ENCODE measurements at places on chromosomes 6 and 20.

GRCh38 chr20:3204124-3204794 lies at the start of gene DDRGK1:
DDRGK1 (minus strand) TSS chr20:3204682; CDS start chr20:3204627, 55 bp downstream.
- peak; percentile 83 for DNase-seq

DNA sequence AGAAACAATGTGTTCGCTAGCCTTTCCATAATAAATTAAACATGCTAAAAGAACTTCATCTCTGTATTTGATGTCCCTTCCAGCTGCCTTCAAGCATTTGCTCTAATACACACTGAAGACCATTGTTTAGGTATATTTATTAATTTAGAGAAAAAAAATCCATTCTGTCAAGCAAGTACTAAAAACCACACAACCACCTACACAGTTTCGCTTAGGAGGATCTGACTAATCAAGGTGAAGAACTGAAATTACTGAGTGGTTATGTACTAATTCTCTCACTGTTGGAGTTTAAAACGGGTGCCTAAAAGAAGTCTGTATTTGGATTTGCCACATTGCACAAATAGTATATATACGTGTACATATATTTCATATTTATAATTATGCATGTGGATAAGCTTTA lies 58.9 kb downstream of the GMDS start:
- DNase-seq: no peak

GRCh38 chr20:34075647-34076046 lies 36.4 kb downstream of the EIF2S2 start:
- no peak for DNase-seq

DNA sequence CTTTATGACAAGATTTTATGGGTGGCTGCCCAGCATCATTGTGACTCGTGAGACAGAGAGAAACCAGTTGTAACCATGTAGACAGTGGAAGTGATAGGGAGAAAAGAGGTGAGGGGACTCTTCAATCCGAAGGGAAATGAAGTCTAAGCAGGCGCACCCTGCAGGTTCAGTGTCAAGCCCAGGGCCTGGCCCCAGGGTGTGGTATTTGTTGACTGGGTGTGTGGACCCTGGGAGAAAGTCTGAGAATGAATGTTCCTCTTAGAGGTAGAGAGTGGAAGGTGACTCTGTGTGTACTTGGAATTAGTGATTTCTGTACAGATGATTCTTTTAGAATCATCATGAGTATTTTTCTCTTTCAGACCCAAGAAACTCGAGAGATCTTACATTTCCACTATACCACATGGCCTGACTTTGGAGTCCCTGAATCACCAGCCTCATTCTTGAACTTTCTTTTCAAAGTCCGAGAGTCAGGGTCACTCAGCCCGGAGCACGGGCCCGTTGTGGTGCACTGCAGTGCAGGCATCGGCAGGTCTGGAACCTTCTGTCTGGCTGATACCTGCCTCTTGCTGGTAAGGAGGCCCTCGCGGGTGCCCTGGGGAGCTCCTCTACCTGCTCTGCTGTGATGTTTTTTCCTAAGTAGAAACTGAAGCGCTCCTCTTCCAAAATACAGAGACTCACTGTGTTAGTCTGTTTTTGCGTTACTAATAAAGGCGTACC lies 68.0 kb downstream of the PTPN1 start:
- DNase-seq: no peak

DNA sequence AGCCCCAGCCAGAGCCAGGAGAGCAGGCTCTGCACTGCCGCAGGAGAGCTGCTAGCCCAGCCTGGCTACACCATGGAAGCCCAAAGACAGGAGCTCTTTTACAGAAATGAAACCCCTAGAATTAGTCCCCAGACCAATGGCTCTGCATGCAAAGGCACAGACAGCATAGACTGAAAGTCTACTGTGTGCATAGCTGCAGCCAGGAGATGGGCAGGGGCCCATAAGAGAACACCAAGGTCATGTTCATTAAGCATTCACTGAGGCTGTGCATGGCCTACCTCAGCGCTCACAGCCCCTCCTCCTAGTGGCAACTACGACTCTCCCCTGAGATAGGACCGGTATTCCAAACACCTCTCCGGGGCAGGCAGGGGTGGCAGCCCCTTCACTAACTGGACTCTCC lies 34.9 kb downstream of the SNX5 start:
- no peak for DNase-seq

GRCh38 chr20:11564491-11564890 lies 353.2 kb upstream of the BTBD3 start:
- DNase-seq: no peak

- no peak for DNase-seq
Observed at GRCh38 chr20:33612001-33612400, 50.1 kb upstream of the C20orf144 start.

GRCh38 chr6:40915165-40915564 lies 123.9 kb downstream of the UNC5CL start:
- DNase-seq: no peak

GRCh38 chr6:157864185-157864761 lies 41.2 kb downstream of the SNX9 start:
- DNase-seq: no peak

- DNase-seq: peak; percentile 26
Observed at GRCh38 chr20:25090492-25091429, 8.8 kb upstream of the VSX1 start.

DNA sequence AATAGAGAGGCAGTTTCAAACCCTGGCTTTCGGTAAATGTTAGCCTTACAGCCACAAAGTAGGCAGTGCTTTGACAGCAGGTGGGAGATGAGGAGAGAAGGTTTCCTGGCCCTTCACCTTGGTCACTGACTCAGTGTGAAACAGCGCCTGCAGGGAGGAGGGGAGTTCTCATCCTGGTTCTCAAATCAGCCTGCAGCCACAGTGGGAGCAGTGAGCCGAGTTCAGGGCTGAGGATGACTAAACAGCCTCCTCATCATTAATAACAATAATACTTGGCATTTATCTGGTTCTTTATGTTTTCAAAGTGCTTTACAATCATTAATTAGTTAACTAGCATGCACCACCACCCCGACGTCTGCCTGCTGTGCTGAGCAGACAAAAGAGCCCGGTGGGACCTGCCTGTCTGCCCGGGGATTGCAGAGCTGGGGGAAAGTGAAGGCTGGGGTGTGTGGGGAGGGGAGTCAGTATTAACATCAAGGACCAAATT lies 59.6 kb downstream of the PRDM1 start:
- no peak for DNase-seq

- no peak for DNase-seq
Observed at GRCh38 chr20:8755340-8756118, 313.4 kb upstream of the PLCB4 start.

DNA sequence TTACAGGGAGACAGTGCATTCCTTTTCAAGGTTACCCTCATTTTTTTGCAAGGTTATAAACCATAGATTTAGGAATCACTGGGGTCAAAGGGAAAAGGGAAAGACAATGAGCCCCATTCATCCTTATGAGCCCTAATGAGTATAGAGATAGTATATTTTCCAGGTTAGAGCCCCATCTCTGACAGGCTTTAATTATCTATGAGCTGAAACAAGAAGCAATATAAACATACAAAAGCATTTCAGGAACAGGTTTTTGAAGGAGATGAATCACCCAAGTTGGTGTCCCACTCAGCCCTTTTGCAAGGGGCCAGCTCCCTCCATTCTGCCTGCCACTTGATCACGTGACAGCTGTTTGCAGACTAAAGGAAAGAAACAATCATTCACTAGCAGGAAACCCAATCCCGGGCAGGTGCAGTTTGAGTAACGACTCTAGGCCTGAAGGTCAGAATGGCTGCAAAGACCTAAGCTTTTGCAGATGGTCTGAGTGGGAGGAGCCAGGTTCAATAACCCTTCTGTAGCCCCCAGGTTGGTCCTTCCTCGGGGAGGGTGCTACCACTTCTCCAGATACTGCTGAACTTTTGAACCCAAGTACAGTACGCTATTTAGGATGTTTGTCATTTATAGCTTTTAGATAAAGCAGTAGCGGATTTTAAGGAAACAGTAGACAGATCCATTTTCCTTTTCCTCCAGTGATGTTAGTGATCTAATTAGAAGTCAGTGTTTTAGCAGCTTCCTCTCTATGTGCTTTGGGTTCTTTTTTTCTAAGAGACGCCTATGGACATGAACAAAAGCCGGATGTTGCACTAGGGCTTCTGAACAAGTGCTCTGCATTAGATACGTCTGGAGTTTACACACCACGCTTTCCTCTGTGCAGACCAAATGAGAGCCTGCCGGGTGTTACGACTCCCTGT lies 253.2 kb downstream of the SOX4 start:
- no peak for DNase-seq

DNA sequence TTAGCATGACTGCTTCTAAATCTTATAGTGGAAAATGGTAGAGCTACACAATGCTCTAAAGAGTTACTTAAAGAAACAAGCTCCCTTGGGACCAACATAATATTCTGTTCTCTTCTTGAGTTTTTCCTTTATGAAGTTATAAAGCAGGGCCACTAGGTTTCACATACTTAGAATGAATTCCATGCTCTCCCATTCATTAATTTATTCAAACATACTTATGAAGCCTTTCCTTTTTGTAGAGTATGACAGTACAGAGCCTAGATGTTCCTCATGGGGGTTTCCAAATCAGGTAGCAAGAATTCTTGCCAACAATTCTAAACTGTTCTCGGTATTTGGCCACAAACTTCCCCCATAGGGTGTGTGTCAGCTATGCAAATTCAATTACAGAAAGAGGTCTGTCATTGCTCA lies 20.6 kb upstream of the FABP7 start:
- no peak for DNase-seq

GRCh38 chr20:3826420-3826819 lies 6.1 kb downstream of the AP5S1 start:
- DNase-seq: no peak

GRCh38 chr6:44266347-44266746 lies 996 bp upstream of the NFKBIE start:
- no peak for DNase-seq

GRCh38 chr6:169490830-169491229 lies 211.0 kb downstream of the WDR27 start:
- no peak for DNase-seq

DNA sequence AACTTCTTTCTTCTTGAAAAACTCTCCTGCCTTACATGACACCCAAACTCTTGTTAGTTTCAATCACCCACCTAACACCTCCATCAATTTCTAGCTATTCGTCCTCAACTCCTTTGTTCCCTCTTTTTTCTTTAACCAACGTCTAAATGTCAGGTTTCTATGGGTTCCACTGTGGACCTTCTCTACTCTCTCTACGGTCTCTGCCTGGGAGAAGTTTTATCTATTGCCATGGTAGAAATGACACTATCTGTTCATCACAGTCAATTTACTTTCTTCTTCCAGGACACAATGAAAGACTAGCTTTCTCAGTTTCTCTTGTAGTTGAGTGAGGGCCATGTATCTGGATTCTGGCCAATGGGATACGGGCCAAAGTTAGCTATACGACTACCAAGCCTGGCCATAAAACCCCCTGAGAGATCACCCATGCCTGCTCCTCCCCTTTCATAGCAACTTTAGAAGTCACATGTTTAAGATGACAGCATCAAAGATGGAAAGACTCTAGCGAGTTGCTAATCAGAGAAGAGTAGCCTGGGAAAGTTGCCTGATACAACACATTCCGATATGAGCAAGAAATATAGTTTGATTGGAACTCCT lies 17.9 kb downstream of the RNGTT start:
- DNase-seq: no peak

GRCh38 chr6:110746680-110747079 lies 68.6 kb downstream of the CDK19 start:
- DNase-seq: no peak

DNA sequence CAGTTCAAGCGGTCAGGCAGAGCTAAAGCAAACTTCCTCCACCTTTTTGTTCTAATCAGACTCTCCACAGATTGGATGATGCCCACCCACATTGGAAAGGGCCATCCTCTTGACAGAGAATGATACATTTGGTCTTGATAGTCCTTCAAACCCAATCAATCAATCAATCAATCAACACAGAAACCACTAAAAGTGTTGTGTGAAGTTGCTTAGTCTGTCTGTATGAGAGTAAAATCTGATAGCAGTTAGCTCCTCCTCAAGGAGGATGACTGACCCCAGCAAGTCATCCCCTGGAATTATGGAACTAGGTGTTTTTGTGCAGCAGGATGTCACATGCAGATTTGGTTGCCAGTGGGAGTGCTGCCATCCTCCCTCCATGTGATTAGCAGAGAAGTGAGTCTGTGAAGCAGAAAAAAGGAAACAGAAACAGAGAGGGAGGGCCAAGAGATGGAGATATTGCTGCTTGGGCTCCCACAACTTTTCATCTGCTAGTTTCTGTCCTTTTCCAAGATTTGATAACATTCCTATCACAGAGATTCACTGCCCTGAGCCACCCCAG lies 32.0 kb upstream of the SSTR4 start:
- DNase-seq: no peak

DNA sequence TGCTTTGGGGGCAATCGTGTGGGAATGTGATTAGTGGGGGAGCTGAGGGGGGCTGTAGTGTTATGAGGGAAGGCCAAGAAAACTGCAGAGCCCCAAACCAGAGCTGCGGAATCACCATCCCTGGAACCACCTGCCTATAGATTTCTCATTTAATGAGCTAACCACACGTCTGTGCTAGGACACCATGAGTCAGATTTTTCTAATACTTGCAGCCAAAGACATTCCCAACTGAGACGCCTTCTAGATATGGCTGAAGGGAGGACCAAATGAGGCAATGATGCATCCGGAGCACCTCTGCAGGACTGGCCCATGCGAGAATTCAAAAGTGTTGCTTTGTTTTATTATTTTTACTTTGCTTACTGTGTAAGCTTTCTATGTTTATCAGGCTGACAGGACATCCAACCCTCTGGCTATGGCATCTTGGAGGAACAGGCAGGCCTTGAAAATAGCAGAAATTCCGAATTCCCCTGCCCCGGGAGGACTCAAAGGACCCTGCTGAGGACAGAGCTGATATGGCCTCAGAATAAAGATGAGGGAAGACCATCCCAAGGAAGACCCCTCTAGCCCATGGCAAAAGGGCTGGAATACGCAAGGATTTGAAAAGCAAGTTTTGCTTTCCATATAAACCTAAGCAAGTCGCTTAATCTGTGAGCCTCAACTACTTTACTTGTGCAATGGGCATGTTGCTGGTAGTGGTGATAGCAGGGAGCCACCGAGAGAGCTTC lies 3.1 kb upstream of the PTGIS start:
- no peak for DNase-seq

DNA sequence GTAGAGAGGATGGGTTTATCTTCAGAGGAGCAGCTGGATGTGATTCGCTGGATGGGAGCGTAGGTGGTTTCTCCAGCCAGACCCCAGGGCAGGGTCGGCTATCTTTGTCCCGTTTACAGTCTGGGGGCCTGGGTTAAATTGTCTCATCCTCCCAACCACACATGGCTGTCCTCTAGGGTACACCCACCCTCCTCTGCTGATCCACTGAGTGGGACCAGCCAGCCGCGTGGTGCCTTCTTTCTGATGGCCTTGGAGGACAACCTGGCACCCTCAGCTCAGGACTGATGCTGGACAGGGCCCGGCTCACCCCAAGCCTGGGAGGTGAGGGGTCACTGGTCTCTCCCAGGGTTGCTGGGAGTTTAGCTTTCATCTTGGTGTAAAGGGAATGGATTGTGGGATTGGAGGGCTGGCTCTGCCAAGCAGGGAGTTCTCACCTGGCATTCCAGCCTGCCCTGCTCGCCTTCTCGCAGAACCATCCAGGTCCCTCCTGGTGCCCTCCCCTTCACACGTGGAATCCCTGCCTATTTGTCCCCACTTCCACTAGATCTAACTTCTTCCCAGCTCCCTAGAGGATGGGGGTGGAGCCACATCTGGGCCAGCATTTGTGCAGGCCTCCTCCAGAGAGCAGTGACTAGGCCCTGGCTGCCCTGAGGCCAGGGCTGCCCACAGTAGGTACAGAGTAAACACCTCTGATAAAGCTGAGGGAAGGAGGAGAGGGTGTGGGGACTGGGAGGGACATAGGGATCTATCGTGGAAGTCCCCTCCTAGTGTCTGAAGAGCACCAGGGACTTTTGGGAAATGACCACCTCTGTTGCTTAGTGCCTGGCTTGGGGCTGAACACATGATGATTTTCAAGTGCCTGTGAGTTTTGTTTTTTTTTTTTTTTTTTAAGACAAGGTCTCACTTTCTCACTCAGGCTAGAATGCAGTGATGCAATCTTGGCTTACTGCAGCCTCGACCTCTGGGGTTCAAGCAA lies 1.6 kb downstream of the ITPR3 start:
- no peak for DNase-seq

Data from activated CD8-positive, alpha-beta memory T cell treated with anti-CD3 and anti-CD28 coated beads for 1 hour (primary cell).